ENCODE measurements at places on chromosomes 5 and 9.

- DNase-seq: peak; percentile 68
Observed at GRCh38 chr9:131677444-131678180, 62.3 kb downstream of the RAPGEF1 start.

DNA sequence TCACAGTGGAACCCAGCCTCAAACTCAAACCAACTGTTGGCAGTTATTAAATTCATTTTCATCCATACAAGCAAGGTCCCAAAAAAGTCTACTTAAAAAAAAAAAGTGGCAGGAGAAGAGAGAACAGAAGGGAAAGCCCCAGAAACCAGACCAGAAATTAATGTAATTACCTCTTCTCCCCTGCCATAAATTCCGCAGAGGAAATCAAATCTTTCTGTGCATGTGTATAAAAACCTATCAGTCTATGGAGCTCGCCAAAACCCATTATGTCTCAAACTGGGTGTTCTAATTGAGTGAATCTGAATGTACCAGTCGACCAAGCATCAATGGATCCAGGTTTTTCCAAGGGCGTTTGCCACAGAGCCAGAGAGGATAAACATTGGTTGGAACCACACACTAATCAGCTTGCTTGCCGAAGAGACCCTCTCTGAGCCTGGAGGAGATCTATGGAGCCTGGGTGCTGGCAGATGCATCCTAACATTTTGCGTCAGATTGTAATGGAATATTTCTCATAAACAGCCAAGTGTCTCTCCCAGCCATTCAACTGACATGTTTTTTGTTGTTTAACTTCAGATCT is 7.9 kb upstream of the HAND1 start:
- DNase-seq: no peak

DNA sequence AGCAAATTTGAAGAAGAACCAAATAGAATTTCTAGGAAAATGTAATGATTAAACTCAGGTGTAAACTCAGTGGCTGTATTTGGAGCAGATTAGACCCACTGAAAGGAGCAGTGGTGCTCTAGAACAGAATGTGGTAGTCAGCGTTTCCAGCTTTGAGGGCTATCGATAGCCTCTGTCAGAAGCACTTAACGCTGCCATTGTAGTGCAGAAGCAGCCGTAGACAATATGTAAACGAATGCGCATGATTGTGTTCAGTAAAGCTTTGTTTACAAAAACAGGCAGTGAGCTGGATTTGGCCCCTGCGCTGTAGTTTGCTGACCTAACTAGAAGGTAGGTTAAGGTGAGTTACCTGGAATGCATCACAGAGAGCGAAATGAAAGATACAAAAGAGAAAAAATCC is 72.0 kb downstream of the FAM78A start:
- no peak for DNase-seq

DNA sequence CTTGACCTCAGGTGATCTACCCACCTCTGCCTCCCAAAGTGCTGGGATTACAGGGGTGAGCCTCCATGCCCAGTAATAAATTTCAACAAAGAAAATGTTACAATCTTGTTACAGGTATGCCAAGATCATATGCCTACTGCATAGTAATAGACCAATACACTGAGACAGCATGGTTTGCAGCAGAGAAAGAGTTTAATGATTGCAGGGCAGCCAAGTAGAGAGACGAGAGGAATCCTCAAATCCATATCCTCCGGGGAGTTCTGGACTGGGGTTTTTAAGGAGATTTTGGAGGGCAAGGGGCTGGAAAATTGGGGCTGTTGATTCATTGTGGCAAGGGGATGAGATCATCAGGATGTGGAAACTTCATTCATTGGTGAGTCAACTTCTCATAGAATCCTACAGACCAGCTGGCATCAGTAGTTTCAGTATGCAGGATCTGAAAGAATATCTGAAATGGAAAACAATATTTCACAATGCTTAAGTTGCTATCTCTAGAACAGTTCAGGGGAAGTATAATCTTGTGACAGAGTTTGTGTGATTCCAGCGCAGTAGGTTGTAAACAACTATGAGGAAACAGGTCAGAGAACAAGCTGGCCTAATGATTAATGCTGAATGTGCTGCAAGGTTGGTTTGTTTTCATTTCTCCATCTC is 14.8 kb upstream of the TUT7 start:
- DNase-seq: no peak

DNA sequence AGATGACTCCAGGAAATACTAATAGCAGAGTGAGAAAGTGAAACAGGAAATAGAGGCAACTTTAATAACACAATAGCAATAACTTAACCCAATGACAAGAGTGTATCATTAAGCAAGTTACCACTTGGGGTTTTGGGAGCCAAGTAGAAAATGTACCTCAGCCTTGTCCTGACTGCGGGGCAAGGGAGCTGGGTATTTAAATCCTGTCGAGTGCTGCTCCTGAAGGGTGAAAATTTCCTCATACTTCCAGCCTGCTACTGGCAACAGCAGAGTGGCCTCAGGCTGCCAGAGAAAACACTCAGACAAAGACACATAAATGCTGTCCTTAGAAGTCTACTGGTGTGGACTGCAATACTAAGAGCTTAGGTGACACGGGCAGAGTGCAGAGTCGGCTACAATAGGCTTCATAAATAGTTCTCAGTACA is 112.5 kb upstream of the EMB start:
- DNase-seq: no peak

DNA sequence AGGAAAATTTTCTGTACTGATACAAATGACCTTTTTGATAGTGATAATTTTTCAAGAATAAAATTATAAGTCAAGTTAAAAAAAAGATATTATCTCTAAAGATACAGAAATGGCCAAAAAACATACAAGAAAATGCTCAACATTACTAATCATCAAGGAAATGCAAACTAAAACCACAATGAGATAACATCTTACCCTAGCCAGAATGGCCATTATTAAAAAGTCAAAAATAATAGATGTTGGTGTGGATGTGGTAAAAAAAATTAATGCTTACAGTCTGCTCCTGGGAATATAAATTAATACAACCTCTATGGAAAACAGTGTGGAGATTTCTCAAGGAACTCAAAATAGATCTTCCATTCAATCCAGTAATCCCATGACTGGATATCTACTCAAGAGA is 22.9 kb upstream of the PTGER4 start:
- DNase-seq: no peak

GRCh38 chr9:95133325-95133705 is 184.2 kb downstream of the FANCC start:
- DNase-seq: no peak

GRCh38 chr5:146238973-146239372 is 35.6 kb downstream of the RBM27 start:
- no peak for DNase-seq

DNA sequence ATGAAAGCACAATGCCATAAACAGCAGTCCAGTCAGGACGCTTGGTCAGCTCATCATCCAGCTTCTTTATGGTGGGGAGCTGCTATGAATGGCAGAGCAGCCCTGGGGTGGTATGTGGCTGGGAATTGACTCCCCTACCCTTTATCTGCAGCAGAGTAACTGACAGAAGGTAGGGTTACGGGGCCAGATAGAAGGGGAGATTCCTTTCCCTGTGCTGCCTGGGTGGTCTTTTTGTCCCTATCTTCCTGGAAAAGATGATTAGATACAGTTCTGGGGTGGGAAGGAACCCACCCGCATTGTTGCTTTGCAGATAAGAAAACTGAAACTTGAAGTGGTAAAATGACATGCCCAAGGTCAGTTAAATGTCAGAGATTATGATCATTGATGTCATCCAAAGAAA is 405.5 kb downstream of the ARHGEF28 start:
- no peak for DNase-seq

DNA sequence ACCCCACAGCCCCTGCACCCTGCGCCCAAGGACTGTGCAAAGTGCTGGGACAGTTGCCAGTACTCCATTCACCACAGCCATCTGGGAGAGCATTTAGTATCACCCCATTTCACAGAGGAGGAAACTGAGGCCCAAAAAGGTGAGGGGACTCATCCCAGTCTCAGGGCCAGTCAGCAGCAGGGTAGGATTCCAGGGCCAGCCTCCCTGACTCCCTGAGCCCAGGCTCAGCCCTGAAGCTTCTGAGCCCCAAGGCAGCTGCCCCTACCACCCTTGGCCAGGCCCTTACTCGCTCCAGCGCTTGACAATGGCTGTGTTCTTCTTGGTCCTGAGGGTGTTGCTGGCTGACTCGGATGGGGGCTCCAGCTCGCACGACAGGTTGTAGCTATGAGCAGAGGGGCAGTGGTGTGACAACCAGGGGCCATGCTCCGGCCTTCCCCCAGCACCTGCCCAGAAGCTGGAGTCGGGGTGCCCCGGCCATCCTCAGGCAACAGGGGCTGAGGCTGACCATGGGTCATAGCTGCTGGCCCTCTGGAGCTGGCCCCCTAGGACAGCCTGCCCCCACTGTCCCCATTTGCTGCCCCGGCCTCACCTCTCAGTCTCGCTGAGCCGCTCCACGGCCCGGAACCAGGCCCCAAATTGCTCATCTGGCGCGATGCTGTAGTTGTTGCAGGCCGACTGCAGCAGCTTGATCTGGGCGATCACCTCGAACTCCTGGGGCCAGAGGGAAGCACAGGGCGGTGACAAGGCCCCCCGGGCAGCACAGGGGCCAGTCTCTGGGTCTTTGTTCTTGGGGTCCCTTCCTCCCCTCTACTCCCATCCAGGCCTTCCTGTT is 18.6 kb downstream of the RALGDS start:
- DNase-seq: no peak

DNA sequence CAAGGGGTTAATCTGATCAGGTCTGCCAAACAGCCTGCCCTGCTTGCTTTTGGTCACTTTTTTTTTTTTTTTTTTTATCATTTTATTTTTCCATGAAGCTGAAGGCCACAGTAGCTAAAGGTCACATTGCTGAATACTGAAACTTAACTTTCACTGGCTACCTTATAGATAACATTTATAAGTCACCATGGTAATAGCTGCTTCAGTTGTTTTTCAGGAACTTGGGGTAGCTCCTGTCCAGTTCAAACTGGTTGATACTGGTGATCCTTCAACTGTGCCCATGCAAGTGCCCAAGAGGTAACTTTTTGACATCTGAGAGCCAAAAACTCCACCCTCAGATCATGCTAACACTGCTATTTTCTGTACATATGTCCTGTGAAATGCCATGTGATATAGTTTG is 68.3 kb upstream of the RGS7BP start:
- DNase-seq: no peak

GRCh38 chr9:108642871-108643270 is 212.9 kb downstream of the ACTL7B start:
- no peak for DNase-seq

DNA sequence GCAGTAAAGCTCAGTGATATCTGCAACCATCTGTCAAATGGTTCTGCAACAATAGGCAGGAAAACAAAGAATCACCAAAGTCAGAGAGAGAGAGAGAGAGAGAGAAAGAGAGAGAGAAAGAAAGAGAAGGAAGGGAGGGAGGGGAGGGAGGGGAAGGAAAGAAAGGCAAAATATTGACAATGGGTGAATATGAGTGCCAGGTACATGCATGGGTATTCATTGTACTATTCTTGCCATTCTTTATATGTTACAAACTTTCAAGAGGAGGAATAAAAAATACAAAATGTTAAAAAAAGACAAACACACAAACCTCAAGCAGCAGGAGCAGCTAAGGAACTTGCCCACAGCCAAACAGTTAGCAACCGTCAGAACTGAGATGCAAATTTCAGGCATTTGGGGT is 350.8 kb upstream of the RFX3 start:
- no peak for DNase-seq

DNA sequence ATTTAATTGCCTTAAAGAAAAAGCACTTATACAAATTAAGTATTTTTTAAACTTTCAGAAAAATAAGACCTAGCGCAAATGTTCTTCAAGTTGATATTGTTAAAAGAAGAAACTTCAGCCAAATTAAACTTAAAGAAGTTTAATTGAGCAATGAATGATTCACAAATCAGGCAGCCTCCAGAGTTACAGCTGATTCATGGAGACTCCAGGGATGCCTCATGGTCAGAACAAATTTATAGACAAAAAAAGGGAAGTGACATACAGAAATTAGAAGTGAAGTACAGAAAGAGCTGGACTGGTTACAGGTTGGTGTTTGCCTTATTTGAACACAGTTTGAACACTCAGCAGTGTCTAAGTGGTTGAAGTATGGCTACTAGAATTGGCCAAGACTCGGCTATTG is 60.3 kb downstream of the CDKN2A start:
- DNase-seq: no peak

GRCh38 chr5:43401827-43402226 is 10.4 kb downstream of the CCL28 start:
- DNase-seq: no peak

DNA sequence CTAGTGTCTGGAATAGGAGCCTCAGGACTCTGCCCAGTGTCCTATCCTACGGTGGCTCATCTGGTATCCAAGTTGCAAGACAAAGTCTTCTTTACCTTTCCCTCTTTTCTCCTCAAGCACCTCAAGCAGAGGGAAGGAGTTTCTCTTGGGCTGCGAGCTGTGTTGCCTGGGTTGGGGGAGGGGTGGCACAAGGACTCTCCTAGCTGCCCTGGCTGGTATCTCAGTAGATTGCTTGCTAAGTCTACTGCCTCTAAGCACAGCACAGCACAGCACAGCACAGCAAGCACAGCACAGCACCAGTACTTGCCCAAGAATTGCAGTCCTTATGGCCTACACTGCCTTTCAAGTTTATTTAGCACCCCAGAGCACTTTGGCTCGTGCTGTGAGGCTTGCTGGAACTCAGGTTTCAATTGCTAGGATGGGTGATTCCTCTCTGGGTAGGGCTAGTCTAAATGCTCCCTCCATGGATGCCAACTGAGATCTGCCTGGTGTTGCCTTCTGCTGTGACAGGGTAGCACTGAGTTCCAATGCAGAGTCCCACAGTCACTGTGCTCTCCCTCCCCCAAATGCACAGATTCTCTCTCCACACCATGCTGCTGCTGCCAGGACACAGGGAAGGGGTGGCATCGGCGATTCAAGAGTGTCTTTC is 213.1 kb upstream of the POU5F2 start:
- DNase-seq: no peak

GRCh38 chr5:68214482-68215207 is 911 bp upstream of the PIK3R1 start:
- DNase-seq: no peak

DNA sequence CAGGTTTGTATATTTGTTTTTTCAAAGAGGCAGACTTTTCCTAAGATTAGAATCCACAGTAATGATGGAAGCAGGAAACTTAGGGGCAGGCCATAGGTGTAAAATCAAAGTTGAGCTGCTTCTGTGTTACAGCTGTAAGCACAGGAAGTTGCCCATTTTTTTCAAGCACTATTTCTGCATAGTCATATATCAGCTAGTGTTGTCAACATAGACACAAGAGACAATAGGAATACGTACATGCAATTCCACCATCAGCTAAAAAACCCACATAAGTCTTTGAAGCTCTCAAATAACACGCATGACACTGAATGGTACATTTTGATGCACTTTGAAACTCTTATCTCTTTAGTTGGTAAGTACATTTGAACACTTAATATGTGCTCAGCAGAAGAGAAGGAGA is 20.2 kb upstream of the SMIM15 start:
- DNase-seq: no peak

- DNase-seq: no peak
Observed at GRCh38 chr5:180169248-180170105, 39.5 kb downstream of the RASGEF1C start.

DNA sequence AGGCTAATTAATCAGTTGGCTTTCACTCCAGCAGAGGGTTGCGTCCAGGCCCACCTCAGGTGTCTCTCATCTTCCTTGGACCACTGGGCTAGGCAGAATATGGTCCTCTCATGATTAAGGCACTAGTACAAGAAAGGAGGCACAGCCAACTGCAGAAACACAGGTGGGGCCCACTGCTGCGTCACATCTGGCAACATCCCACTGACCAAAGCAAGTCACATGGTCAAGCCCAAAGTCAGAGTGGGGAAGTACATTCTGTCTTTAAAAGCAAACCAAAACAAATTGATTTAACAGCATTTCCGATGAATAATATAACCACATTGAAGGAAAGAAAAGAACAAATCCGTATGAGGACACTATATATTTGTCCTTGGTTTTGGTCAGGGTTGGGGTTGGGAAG is 28.0 kb upstream of the UBTD2 start:
- no peak for DNase-seq

Data from naive B cell (primary cell).